ENCODE measurements at places on chromosomes 6 and 20. TPM values are rescaled to one million over a fixed set of nuclear protein-coding genes. Genes with fewer than 3 reads are reported as not detected.

Gene PHACTR2
- 13.8 TPM for total RNA-seq

Gene C6orf15
- total RNA-seq: 0.29 TPM

Gene RHAG
- total RNA-seq: not detected

Gene LY6G5B
- total RNA-seq: 4.0 TPM

Gene SLC22A3
- 4.2 TPM for total RNA-seq

Gene GSTA3
- not detected for total RNA-seq

- DNase-seq: no peak
Observed at GRCh38 chr6:160247457-160247883, 11.2 kb downstream of the SLC22A2 start.

- DNase-seq: no peak
Observed at GRCh38 chr6:37731888-37732287, 34.2 kb upstream of the MDGA1 start.

DNA sequence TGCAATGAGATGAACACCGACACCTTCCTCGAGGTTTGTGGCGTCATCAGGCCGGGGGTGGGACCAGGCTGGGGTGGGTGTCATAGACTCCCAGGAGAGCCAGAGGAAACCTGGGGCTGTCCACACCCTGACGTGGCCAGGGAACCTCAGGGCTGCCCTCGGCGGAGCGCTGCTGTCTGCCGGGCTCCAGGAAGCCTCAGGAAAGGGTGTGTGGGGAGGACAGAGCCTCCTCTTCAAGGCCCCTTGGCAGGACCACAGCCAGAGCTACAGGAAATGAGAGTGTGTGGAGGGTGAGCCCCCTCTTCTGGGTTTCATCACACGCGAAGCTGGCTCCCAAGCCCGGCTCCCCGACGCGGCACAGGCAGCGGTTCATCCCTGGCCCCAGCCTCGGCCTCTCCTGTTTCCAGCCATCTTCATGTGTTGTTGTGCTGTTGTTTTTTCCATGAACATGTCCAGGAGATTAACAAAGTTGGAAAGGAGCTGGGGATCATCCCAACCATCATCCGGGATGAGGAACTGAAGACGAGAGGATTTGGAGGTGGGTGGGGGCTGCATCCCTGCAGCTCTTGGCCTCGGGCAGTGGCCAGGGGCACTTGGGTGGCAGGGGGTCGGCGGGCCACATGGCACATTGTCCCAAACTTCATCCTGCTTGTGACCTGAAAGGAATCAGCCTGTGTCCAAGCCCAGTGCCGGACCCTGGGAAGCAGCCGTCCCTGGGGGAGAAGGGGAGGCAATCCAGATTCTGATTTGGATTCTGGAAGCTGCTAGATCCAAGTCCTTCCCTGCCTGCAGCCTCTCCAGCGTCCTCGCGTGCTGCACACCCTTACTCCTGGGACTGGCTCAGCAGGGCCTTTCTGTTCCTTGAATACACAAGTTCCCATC is 6.4 kb downstream of the NPEPL1 start:
- DNase-seq: no peak

DNA sequence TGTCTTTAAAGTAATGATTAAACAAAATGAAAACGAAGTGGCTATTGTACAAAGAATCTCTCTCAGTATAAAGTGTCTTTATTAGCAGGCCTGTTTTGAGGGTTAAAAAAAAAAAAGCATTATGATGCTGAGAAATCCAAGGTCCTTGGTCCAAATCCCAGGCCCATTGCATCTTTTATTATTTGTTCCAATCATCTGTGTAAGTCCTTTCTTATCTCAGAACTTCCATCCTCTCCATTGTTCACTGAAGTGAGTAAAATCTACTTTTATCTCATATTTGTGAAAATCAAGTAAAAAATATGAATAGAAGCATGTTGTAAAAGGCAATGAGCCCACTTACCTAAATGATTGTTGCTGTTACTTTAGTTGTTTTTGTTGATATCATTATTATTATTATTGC is 499.1 kb upstream of the JAG1 start:
- no peak for DNase-seq

GRCh38 chr6:124659427-124659826 is 302.8 kb upstream of the RNF217 start:
- DNase-seq: no peak

DNA sequence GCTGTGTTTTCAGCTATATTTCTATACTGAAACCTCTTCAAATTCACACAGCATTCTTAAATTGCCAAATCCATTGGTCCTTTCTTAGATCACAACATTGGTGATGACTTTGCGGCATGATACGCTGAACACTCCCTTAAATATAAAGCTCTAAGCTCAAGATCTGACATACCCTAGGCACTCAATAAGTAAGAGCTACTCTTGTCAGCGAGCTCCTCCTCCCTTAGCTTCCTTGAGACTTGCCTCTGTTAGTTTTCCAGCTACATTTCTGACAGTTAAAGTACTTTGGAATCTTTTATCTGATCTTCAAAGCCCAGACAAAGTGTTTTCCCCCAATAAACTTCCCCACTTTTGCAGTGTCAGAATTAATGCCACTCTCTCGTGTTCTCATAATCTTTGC is 117.0 kb downstream of the HIVEP2 start:
- DNase-seq: no peak

DNA sequence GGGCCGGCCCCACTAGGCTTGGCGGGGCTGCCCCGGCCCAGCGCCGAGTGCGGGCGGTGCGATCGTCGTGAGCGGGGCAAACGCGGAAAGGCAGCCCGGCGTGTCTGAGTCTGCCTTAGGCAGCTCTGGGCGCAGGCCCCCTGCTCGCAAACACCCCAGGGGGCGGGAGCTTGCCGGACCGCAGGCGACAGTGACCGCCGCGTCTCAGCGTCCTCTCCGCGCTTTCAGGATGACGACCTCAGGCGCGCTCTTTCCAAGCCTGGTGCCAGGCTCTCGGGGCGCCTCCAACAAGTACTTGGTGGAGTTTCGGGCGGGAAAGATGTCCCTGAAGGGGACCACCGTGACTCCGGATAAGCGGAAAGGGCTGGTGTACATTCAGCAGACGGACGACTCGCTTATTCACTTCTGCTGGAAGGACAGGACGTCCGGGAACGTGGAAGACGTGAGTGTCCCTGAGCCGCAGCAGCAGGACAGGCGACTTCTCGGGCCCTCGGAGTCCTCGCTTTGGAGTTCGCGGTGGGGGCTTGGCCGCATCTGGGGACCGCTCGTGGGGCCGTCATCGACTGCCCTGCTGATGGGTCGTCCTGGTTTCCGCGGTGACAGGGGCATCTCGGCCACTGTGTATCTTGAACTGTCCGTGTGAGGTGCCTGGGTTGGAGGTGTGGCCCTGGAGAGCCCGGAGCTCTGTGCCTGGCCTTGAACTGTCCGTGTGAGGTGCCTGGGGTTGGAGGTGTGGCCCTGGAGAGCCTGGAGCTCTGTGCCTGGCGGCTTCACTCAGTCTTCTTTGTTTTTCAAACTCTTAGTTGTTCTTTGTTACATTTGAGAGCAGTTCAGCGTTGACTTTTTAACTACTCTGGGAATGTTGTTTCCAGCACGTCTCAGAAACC is 786 bp downstream of the ADRM1 start:
- DNase-seq: no peak

- no peak for DNase-seq
Observed at GRCh38 chr20:14777591-14777990, 440.2 kb upstream of the FLRT3 start.

DNA sequence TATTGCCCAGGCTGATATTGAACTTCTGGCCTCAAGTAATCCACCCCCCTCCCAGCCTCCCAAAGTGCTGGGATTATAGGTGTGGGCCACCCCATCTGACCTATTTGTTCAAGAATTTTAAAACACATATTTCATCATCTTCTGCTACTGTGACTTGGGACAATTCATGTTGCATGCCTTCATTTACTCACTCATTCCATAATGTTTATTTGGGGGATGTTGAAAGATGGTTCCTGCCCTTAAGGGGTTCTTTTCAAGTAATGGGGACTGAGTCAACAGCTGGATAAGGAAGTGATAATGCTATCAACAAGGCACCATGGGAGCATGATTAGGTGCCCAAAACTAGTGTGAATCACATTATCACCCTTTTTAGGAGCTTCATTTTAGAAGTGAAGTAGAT is 62.0 kb downstream of the CRYBG1 start:
- DNase-seq: no peak

DNA sequence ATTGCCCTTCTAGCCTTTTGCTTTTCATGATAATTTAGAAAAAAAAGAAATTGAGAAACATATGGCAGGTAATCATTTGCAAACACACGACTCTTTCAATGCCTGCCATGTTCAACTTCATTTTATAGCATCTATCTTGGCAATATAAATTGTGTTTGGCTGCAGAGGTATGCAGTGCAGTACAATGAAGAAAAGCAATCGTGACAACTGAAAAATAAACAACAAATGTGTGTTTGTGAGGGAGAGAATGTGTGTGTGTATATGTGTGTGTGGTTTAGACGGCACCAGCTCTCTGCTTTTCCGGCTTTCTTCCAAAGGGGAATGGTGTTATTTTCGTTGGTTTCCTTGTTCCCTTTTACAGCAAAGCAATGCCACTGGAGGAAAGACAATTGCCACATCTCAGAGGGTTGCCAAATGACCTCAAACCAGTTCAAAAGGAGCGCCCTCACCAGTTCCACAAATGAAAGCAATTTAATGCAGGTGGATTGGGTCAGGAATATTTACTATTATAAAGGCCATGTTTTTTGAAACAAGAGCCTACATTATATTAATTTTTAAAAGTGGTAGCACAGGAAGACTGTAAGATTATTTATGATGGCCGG is 587.2 kb downstream of the PRKN start:
- no peak for DNase-seq

GRCh38 chr6:11722805-11723631 is 55.6 kb downstream of the ADTRP start:
- no peak for DNase-seq

DNA sequence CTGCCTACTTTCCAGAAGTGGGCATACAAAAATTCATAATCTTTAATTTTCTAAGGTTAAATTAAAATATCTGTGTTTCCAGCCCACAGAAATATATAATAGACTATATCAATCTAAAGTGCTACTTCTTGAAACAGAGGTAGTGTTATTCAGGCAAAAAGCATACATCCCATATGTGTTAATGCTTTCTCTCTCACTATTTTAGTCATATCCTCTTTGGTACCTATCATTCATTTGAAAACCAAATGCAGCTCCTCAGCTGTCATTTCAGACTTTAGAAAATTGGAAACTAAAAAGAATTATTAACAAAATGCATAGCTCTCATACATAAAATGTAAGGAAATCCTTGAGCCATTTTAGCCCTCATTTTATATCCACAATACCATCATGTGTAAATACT is 925 bp downstream of the FHL5 start:
- no peak for DNase-seq

DNA sequence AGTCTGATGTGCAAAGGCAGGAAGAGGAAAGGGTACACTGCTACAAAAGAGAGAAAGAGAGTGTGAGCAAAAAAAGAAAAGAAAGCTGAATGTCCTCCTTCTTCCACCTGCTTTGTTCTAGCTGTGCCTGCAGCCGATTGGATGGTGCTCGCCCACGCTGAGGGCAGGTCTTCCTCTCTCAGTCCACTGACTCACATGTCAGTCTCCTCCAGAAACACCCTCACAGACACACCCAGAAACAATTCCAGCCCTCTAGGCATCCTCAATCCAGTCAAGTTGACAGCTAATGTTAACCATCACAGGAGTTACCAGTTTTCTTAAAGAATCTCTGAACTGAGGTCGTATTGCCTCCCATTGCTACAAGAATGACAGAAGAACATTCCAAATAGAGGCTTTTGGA is 411.9 kb upstream of the SASH1 start:
- DNase-seq: no peak
